ENCODE measurements at places on chromosomes 16 and 17.

DNA sequence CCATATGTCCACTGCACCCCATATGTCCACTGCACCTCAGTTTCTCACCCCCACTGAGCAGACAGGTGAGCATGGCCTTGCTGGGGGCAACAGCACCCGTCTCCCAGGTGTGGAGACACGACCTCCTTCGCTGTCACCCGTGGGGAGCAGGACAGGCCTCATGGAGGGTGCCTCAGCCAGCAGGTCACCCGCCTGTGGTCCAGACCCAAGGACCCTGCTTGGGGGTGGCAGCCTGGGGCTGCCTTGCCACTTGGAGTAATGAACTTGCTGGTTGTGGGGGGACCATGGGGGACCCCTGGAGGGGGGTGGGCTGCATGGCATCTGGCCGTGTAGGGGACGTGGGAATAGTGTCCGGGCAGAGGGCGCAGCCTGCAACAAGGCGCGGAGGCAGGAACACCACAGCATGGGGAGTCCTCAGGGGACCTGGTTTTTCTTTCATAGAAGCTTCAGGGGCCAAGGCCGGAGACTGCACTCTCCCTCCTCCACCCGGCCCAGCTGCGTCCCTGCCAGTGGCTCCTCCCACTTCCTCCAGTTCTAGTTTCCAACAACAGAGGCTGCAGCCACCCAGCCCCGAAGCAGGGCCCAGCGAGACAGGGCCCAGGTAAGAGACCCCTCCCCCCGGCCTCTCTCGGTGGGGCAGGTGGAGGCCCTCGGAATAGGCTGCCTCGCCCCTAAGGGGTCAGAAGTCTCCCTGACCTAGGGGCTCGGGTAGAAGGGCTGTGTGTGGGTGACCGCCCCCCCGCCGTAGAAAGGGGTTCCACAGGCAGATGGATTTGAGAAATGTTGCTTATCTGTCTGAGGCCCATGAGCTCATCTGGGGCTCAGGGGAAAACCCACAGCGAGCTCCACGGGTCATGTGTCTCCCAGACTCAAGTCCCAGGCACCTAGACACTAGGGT, at the start of gene NHLRC4:
Gene NHLRC4, plus strand, starts transcription at position 531 of the 898 bp plus-strand sequence. CDS start 1,043 bp downstream, outside the sequence.
- DNase-seq = peak; percentile 49

GRCh38 chr16:22220069-22220440, 14.0 kb downstream of the EEF2K start:
- no peak for DNase-seq

DNA sequence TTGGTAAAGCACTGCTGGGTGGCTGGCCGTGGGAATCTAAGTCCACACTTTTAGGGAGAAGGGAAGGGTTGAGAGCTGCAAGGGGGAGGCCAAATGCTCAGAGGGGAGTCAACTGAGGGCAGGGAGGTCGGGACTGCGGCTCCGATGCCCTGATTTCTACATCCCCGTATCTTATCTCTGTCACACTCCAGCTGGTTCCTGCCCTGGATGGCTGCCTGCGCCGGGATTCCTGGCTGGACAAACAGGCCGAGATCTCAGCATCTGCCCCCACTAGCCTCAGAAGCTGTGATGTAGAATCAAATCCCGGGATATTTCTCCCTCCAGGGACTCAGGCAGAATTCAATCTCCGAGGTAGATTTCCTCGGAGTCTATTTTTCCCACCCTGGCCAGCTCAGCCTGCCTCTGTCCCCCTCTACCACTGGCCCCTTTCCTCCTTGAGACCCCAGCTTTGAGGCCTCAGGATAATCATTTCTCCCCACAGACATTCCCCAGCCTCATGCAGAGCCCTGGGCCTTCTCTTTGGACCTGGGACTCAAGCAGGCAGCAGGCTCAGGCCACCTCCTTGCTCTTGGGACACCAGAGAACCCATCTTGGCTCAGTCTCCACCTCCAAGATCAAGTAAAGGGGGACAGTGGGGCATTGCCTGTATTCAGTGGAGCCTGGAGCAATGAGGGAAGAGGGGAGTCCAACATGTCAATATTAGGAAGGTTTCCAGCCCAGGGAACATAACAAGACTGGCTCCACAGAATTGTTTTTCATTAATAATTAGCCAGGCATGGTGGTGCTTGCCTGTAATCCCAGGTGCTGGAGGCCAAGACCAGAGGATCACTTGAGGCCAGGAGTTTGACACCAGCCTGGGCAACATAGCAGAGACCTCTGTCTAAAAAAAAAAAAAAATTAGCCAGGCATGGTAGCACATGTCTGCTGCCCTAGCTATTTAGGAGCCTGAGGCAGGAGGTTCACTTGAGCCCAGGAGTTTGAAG, 1.8 kb downstream of the SHBG start:
- DNase-seq = no peak

- no peak for DNase-seq
These were observed 227.3 kb upstream of the RPL38 start for GRCh38 chr17:73976147-73976546.

GRCh38 chr16:10957771-10958482, 13.6 kb downstream of the CLEC16A start:
- no peak for DNase-seq

DNA sequence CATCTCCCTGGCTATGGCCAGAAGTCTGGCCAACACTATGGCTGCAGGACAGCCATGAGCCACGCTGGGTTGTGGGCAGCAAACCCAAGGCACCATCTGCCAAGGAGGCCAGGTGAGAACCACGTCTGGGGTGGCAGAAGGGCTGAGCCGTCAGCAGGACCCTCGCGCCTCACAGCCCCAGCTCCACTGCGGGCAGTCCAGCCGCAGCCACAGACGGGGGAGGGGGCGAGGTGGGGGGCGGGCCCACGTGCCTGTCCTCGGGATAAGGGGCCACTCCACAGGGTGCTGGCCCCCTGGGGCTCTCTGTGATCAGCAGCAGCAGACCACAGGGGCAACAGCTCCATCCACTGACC, 6.5 kb upstream of the BAIAP2 start:
- DNase-seq = no peak

- DNase-seq = no peak
These were observed 504 bp upstream of the COPRS start for GRCh38 chr17:31859487-31860008.

- no peak for DNase-seq
These were observed 365.7 kb upstream of the PMFBP1 start for GRCh38 chr16:72537664-72538063.

DNA sequence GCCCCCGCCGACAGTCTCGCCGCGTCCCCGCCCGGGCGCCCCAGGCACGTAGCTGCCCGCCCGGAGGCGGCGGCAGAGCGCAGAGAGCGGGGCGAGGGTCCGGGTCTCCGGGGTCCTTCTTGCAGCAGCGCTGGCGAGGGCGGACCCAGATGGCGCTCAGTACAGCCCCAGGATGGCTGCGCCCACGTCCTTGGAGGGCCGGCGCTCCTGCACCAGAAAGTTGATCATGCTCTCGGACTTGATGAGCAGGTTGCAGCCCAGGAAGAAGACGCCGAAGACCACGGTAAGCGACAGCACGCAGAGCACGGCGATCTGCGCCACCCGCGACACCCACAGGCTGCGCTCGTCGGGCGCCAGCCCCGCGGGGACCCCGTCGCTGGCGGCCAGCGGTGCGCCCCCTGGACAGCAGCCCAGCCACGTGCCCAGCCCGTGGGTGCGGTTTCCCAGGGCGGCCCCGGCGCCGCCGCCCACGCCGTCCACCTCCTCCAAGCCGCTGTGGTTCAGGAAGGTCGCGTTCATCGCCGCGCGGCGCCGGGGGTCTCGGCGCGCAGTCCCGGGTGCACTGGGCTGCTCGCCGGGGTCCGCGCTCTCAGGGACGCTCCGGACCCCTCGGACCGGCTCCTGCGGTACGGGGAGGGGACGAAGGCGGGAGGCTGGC, 435 bp downstream of the RPRML start:
- no peak for DNase-seq

DNA sequence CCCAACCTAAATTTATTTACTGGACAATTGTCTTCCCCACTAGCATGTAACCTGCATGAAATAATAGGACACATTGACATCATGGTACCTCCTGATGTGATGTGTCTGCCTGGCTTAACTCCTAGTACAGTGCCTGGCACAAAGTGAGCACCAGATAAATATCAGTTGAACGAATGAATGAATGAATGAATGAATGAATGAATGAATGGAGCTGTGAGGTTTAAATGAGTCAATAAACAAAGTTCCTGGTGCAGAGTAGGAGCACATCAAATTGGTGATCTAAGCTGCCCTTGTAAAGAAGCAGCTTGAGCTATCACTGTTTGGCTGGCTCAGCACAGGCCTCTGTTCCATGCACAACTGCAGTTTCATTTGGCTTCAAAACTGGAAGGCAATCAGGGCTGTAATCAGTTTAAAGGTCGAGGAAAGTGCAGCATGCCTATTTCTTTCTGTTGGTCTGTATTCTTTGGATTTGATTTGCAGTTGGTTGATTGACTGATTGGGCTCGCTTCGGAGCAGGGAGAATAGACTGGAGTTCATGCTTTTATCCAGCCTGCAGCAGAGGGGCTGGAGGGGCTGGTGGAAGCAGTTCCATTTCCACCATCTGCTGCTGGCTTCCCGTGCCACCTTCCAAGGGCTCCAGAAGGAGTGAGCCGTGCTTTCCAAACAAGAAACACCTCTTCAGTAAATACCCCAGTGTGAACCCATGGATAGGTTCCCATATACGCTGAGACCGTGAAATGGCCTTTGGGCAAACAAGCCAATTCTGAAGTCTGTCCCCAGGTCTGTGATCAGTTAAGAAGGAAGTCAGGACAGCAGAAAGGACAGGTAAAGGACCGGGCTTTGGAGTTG, 54.6 kb downstream of the GPRC5B start:
- no peak for DNase-seq

GRCh38 chr16:66474750-66475199, 47.7 kb downstream of the BEAN1 start:
- DNase-seq = no peak

DNA sequence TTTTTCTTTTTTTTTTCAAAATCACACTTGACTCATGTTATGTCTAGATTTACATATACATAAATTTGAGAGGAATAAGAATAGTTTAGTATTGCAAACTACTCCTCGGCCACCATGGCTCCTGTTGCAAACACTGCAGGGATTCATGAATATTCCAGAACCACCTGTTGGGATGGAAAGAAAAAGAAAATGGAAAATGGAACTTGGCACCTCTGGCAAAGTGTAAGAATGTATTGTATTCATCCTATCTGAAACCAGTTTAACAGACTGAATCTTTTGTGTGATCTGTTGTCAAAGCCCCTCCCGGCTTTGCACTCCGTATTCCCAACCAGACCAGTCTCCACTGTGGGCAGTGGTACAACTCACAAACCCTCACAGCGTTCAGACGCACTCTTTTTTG, 124.4 kb downstream of the SPECC1 start:
- DNase-seq = no peak

DNA sequence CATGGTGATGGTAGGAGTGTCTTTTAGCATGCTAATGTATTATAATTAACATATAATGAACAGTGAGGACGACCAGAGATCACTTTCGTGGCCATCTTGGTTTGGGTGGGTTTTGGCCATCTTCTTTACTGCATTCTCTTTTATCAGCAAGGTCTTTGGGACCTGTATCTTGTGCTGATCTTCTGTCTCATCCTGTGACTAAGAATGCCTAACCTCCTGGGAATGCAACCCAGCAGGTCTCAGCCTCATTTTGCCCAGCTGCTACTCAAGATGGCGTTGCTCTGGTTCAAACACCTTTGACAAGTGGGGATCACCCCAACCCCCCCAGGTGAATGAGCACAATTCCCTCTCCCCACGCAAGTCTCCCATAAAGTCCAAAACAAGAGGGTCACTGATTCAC, 49.3 kb upstream of the ETV4 start:
- no peak for DNase-seq

DNA sequence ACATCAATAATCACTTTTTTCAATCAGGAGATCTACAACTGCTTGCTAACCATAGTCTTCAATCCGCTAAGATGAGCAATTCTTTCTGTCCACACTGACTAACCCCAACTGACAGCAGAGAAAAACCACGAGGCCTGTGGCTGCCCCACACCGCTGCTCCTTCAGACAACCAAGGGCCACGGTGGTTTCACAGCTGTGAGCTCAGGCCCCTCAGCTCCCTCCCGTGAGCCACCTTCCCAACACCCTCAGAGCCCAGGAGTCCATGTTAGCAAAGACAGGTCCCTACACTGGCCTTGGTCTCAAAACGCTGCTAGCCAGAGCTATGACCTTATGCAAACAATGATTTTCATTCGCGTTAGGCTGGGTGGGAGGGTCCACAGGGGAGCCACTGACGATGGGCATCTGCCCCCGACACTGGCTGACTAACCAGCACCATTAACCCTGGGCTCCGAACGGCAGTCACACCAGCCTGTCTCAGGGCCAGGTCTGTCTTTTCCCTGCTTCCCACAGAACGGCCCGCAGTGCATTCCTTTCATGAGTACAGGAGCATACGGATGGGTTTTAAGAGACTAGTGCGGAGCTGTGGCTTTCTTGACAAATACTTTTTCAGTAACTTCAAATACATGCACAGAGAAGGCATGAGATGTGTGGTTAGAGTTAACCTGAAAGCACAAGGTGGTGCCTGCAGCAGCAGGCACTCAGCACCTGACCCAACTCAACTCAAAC, 67.3 kb downstream of the ANKRD11 start:
- no peak for DNase-seq

DNA sequence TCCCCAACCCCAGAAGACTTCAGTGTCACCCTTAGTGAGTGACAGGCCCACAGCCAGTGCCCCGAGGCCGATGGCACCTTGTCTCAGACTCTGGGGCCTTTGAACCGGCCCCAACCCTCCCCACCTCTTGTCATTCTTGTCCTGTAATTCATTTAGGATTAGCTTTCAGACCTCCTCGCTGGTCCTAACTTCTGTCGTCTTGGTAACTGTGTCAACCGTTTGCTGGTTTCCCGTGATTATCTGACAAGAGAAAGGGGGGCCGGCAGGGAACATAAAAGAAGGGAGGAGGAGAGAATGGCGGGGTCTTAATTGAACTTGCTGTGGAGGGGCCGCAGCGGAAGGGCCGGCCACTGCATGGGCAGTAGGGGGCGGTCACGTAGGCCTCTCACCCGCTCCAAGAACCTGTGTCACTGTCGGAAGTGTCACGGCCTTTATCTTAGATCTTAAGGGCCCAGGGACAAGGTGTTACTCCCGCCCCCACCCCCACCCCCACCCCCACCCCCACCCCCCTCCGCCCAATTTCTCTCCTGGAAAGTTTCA, 46.5 kb upstream of the GSE1 start:
- DNase-seq = no peak

GRCh38 chr17:65193305-65193704, 56.1 kb downstream of the RGS9 start:
- no peak for DNase-seq

DNA sequence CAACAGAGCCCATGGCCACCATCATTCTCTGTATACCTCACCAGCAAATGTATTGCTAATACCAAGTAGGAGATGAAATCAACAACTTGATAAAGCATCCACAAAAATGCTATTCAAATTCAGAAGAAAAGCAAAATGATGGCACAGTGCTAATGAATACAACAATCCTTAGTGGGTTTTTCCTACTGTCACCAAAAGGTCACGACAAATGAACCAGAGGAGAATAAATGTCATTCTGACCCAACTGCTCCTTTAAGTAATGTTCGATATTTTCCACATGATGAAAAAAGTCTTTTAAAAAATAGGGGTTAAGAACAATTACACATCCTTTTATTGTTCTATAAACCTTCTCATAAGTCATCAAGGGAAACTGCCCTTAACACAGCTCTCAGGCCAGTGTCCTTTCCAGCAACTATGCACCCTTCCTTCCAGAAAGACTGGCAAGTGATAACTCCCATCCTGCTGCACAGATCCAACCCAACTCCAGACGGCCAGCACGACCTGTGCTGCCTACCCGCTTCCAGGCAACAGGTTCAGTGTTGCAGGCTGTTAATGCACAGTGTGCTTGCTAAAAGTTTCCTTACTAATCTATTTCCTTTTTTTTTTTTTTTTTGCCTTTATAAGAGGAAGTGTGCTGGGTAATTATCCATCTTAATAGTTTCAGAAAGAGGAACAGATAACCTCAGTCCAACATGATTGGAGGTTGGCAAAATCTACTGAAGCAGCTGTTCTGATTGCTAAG, 15.4 kb downstream of the FBXO31 start:
- no peak for DNase-seq

Measured in fibroblast of the conjunctiva (primary cell).